Posterior vena cava (tissue), 2 donors: ENCODE measurements at places on chromosomes 2 and 18. TPM values are rescaled to one million over a fixed set of nuclear protein-coding genes. Genes with fewer than 3 reads are reported as not detected.

The TNFAIP6 gene
- total RNA-seq: 4.4 TPM

The GPBAR1 gene
- 1.2 TPM for total RNA-seq

The DCDC2C gene
- total RNA-seq: not detected

The RIT2 gene
- not detected for total RNA-seq

The XIRP2 gene
- total RNA-seq: 22.3 TPM

DNA sequence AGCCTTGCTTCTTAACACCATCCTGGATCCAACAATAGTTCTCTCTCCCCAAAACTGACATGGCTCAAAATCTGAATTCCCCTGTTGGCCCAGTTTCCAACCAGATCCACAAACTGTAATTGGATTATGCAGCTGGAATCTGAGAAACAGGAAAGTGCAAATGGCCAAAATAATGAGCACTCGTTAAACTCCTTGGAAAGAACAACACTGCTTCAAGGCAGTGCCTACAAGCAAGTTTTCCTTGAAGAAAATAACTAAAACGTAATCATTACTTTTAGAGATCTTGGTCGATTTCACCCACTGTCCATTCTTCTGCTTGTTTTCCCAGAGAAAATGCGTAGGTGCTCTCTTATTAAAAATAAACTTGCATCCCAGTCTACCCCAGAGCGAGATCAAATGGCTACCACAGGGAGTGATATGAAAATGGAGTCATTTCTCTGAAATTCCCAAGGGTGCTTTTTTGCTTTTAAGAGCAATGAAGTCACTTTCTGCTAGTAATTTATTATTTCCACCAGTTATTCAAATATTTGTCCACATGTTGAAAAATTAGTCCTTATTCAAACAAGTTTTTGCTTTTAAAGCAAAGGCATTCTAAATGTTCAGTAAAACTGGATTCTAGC, 264.2 kb downstream of the C1D start:
- DNase-seq: no peak

GRCh38 chr18:47149457-47150028, 757 bp downstream of the HDHD2 start:
- DNase-seq: no peak

DNA sequence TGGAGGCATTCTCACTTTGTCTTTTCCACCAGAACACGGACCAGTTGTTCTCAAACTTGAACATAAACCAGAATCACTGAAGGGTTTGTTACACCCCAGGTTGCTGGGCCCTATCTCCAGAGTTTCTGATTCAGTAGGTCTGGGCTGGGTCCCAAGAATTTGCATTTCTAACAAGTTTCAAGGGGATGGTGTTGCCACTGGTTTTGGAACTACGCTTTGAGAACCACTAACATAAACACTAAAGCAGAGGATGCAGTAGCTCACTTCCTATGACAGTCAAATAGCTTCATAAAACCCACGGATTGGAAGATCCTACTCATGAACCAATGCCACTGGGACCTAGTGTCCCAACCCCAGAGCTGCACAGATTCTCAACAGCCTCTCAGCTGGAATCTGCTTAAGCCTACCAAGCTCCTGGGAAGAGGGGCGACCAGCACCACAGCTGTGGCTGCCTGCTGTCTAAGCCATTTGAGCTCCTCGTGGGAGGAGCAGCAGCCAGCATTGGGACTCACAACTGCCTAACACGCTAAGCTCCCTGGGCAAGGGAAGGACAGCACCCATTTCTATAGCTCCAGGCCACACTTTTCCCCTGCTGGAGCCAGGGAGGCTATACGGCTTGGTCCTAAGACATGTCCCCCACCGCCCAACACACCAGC, 62.5 kb downstream of the C1D start:
- no peak for DNase-seq

DNA sequence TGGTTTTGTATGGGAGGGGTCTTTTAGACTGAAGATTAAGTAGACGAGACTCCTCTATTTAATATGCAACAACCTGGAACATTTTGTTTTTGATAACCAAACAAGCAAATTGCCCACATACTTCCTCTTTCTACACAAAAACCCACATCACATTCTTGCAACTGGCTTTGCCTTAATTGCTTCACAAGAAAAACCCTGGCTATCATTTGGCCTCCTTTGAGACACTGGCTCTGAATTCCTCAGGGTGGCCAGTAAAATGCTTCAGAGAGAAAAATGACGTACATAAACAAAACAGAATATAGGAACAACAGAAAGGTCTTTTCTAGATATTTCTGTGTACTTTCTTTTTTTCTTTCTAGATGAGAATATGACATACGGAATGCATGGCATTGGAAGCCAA, 103.0 kb downstream of the TRIB2 start:
- DNase-seq: no peak

DNA sequence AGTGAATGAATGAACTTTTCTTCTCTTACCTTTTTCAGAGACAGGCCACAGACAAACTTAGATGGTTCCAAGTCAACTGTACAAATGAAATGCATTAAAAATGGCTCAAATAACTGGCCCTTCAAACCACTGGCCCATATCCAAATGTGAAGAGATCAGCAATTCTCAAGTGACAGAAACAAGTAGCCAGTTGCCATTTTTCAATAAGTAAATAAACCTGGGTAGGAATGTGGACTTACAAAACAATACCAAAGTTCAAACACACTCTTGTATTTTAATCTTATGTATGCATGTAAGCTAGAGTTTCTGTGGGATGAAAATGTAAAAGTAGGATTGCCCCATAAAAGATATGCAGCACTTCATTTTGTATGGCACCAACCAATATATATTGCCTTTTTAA, 129.2 kb downstream of the MEP1B start:
- no peak for DNase-seq

DNA sequence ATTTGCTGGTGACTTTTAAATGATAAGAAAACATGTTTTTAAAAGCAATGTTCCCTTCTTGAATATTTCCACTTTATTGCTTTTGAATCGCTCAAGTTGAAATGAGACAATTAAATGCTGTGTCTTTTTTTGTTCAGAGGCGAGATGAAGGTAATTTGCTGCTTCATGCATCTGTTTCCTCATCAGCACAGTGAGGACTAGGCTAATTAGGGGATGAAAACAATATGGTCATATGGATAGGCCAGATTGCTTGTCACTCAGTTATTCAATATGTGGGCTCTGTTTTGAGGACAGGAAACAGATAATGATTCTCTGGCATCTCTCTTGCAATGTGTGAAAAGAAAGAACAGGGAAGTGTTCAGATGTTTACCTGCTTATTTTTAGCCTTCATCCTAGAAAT, 61.0 kb downstream of the ERBB4 start:
- no peak for DNase-seq

DNA sequence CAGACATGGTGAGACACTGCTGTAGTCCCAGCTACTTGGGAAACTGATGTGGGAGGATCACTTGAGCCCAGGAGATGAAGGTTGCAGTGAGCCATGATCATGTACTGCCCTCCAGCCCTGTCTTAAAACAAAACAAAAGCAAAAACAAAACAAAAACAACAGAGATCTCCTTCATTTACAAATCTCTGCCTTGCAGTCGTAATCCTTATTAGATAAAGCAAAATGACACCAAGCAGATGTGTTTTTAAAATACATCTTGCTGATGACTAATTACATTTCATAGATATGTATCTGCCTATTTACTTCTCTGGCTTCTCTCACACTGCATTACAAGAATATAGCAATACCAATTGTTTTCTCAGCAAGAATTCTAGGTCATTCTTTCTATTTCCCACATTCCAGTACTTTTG, 22.8 kb downstream of the NFE2L2 start:
- no peak for DNase-seq

DNA sequence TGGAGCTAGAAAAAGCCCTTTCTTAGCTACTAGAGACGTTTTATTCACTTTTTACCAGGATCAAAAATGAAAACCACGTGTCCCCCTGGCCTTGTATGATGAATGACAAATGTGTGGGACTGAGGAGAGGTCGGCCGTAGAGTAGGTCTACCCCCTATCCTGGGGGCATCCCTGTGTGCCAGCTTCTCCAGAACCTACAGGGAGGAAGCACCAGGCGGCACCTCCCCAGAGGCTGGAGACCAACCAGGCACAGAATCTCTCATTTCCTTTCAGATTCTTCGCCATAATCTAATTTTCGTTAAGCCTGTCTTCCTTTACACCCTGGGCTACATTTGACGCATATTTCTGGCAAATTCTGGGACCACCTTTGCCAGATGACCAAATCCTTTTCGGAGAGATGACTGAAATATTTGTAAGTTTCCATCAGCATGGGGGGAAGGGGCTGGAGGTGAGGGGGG, 15.9 kb downstream of the TWIST2 start:
- DNase-seq: no peak

DNA sequence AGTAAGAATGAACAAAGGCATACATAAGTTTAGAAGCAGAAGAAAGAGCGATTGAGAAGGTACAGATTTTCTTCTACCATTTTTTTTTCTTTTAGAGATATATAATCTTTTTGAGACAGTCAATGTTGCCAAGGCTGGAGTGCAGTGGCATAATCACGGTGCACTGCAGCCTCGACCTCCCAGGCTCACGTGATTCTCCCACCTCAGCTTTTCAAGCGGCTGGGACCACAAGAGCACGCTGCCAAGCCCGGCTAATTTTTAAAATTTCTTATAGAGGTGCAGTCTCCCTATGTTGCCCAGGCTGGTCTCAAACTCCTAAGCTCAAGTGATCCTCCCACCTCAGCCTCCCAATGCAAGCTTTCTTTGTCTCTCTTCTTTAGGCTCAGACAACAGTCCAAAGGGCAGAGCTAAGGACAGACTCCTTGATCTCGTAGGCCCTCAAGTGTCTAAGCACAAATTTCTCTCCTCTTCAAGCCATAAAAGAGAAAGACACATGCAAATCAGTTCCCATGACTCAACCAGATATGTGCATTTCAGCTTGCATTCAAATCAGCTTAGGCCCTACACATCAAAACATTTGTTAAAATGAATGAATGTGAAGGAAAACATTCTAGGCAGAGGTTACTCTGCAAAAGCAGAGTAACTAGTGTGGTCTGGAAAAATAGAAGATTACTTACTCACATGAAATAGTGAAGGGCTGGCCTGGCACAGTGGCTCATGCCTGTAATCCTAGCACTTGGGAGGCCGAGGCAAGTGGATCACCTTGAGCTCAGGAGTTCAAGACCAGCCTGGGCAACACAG, 18.0 kb downstream of the ITSN2 start:
- DNase-seq: no peak

DNA sequence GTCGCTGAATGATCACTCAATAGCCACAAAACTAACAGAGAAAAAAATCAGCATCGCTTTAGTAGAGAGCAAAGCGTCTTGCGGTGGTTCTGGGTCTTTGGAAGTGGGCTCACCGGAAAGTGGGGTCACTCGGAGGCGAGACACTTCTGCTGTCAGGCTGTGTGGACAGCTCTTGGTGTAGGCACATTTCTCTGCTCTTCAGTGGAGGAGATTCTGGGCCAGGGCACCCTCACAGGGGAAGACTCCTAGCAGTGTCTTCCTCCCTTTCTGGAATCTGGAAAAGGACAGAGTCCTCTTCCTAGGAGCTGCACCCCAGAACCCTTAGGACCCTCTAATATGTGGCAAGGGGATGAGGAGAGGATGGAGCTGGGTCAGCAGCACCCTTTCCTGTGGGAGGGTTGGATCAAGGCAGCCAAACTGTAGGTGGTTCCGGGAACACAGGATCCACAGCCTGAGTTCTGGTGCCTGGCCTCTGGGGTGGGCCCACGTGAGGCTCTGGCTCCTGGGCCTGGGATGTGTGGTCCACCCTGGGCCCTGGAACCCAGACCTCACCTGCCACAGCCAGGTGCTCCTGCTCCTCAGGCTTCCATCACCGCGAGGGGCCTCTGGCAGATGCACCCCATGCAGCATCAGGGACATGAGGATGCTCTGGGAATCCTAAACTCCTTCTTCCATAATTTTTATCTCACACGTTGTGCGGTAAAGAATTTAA, 25.1 kb downstream of the GPR35 start:
- peak; percentile 42 for DNase-seq

DNA sequence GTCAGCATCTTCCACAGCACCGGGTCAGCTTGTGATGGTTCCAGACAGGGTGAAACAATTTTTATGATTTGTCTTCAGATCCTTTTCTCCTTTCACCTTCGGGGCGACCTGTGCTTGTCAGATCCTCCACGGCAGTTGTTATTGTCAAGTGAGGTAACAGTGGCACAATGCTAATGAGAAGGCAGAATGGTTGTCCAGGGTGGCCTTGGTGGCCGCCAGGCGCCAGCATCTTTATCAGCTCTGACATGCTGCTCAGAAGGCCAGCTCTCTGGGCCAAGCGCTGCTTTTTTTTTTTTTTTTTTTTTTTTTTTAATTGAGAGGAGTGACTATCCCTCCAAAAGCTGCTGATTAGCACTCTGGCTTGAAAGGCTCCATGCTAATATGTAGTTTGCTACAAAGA, 52.3 kb upstream of the MGAT5 start:
- no peak for DNase-seq
